8988T (cell line): ENCODE measurements at places on chromosomes 7 and 10.

GRCh38 chr7:151249034-151249731 is 689 bp upstream of the SMARCD3 start:
- DNase-seq = peak; percentile 86

- no peak for DNase-seq
Observed at GRCh38 chr10:6607182-6607581, 27.1 kb upstream of the PRKCQ start.

DNA sequence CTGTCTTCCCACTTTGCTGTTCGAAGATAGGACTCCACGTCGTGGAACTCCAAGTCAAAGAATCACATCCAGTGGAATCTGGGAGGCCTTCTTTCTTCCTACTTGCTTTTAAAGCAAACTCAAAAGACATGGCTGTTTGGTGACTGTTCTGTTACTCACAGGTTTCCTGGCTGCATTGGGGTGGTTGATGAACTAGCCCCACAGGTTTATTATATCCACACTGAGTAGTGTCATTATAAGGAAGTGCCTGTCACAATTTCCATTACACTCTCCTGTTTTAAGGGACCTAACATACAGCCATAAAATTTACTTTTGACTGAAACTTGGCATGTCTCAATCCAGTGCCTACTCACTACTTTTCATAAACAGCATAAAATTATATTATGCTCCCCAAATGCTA is 287.3 kb upstream of the SP4 start:
- no peak for DNase-seq

GRCh38 chr7:22252016-22252415 is 104.9 kb downstream of the RAPGEF5 start:
- DNase-seq = no peak

DNA sequence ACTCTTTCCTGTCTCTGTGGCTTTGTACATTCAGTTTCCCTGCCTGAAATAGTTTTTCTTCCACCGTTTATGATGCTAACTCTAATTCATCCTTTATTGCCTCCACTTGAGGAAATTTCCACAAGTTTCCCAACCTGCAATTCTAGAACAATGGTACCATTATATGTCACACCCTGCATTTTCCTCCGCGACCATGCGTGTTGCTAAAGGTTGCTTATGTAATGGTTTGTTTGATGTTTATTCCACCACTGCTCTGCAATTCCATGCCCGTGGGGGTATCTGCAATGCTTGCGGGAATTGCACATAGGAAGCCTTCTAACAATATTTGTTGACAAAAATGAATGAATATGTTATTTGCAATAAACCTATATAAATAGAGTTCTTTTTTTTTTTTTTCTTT is 69.5 kb upstream of the ST8SIA6 start:
- no peak for DNase-seq

GRCh38 chr7:113752289-113752688 is 166.5 kb downstream of the PPP1R3A start:
- DNase-seq = no peak

- no peak for DNase-seq
Observed at GRCh38 chr10:79133416-79133815, 64.7 kb downstream of the ZMIZ1 start.

DNA sequence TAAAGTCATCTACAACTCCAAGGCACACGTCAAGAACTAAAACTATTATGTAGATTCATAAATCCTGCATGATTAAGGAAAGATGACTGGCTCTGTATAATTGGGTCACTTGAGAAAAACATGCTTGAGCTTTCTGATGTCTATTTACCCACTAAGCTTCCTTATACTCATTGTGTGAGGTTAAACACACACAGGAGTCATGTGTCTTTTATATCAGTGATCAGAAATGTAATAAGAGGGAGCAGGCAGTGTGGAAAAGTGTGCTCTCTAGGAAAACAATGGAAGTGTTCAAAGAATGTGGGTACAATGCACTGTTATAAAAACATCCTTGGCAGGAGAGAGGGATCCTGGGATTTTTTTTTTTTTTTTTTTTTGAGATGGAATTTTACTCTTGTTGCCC is 108.6 kb upstream of the ARID5B start:
- DNase-seq = no peak

DNA sequence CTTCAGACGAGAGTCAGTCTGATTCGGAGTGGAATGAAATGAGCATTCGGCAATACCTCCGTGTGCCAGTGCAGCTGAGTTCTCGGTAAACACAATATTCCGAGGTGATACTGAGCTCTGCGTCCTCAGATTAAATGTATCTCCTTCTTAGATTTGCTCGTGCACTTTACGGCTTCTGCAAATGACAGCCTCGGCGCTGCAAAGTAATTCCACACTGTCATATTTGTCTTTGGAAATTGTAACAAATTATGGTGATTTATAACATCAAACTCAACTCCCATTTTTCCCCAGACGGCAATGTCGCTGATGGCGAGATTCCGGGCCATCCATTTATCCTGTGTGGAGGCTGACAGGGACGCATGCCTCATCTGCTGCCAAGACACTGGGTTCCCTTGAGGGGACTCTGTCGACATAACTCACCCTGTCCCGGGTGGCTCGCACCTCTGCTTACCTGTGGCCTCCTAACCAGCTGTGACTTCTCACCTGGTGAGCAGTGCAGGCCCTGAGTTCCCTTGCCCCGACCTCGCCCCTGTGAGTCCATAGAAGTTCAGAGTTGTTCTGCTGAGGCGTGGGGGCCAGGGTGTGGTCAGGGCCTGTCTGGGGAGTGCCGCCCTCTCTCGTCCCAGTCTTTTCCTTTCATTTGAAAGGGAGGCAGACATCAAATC is 201.9 kb downstream of the ADARB2 start:
- DNase-seq = no peak

- DNase-seq = no peak
Observed at GRCh38 chr7:39130274-39130673, 152.6 kb downstream of the POU6F2 start.

DNA sequence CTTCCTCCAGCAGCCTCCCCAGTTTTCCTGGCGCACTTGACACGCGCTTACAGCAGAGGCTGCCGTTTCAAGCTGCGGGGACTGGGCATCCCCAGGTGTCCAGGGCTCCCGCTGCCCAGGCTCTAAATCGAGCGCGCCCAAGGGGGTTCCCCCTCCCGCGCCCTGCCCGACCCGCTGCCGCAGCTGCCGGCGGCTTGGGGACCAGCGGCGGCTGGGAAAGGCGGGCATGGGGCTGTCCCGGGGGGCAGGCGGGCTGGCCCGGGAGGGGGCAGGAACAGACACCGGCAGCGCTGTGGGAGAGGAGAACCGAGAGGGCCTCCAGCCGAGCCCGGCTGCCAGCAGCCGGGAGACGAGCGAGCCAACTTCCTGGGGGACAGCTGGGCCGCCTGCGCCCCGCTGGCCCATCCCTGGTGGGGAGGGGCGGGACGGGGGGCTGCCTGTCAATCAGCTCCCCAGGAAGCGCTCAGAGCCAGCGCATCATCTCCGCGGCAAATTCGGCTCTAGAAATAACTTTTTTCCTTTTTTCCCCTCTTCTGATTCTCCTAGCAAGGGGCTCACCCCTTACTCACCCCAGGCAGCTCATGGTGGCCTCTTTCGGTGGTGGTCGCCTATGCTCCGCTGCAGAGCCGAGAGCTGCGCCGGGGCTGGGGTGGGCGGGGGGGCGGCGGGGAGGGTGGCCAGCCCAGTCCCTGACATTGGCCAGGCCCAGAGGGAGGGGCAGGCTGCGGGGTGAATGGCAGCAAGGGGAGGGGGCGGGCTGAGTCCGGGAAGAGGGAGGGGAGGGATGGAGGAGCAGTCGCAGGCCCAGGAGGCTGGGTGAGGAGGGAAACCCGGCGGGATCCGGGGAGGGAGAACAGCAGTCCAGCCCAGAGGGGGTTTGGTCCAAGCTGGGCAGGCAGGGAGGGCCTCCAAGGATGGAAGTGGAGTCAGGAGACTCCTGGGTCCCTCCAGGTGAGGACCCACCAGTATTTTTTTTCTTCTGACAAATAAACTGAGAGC is 14.7 kb downstream of the GRID2IP start:
- no peak for DNase-seq

GRCh38 chr7:95845007-95845406 is 72.7 kb downstream of the DYNC1I1 start:
- no peak for DNase-seq

GRCh38 chr7:29193316-29194205 is 1.0 kb upstream of the CHN2 start:
- DNase-seq = no peak

DNA sequence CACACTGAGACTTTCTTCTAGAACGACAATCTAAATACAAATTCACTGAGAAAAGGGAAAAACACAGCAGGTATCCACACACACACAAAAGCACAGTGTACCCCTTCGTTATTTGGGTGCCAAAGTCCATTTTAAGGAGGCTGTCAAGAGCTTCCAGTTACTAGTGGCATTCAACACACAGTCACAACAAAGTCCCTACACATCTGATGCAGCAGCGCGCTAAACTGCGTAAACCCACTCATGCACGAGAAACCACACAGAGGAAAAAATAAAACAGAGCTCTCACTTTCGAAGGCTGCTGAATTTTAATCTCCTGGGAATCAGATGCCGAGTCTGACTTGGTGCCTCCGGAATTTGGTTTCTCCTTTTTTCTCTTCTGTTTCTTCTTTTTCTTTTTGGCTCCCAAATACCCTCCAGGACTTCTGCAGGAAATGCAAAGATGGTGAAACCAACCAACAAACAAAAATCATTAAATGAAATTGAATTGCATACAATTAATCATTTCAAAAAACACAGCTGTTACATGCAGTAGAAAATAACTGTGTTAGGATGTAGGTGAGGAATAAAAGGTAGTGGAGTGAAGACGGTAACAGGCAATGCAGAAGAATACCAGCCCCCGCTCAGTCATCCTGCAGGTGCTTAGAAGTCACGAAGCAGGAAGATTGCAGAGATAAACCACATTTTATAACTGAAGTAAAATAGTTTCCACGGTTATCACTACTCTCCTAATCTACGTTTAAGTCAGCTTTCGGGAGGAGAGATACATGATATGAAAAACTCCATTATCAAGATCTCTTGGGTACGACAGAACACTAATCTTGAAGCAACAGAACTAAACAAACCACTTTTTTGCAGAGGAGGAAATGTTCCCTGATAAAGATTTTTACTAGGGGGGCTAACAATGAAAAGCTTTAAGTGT is 27.1 kb downstream of the NMT2 start:
- no peak for DNase-seq

DNA sequence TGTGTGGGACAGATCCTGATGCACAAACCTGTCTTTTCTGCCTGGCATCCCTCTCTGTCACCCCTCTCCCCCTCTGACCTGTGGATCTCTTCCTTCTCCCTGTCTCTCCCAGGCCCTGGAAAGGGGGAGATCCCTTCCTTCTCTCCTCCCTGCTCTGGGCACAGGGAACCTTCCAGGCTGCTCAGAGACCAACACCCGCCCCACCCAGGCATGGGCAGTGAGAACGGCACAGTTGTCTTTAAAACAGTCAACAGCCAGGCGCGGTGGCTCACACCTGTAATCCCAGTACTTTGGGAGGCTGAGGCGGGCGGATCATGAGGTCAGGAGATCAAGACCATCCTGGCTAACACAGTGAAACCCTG is 34.7 kb downstream of the KCNH2 start:
- DNase-seq = no peak

DNA sequence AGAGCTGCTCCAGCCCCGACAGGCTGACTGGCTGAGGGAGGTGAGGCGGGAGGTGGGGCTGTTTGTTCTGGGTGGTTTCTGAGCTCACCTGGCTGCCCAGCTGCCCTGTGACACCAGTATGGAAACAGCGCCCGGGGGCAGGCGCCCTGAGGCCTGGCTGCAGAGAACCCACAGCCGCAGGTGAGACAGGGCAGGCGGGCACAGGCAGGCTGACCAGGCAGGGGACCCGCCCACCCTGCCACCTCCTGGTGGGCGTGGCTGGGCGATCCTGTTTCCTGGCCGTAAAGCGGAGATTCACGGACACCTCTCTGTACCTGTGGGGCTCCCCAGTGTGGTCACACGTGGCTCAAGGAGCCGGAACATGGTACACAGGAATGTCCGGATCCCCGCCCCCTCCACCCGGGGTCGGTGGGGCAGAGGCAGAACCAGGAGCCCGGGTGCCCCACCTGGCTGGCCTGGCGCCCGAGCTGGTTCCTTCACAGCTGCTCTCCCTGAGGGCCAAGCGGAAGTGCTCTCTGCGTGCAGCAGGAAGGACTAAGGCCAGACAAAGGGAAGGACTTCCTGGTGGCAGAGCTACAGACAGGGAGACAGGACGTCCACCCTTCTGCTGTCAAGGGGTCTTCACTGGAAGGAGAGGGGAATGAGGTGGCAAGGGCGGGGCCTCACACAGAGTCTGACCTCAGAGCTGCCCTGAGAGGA is 3.9 kb downstream of the MICALL2 start:
- DNase-seq = no peak

DNA sequence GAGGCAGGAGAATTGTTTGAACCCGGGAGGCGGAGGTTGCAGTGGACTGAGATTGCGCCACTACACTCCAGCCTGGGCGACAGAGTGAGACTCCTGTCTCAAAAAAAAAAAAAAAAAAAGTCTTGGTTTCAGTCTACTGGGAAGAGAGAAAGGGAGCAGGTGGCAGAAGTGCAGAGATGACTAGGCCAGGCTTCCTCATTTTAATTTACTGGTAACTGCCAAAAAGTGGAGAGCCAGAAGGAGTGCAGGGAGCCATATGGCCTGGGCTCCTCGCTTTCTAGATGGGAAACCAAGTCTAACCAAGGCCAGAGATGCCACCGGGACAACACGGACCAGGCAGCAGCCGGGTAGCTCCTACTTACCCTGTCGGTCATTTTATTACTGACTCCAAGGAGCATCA is 12.2 kb downstream of the SEPHS1 start:
- no peak for DNase-seq

- DNase-seq = no peak
Observed at GRCh38 chr10:43354879-43355380, 16.5 kb upstream of the FXYD4 start.

GRCh38 chr7:55105952-55106351 is 87.1 kb downstream of the EGFR start:
- no peak for DNase-seq

- DNase-seq = no peak
Observed at GRCh38 chr7:140165422-140165821, 11.4 kb downstream of the KDM7A start.

DNA sequence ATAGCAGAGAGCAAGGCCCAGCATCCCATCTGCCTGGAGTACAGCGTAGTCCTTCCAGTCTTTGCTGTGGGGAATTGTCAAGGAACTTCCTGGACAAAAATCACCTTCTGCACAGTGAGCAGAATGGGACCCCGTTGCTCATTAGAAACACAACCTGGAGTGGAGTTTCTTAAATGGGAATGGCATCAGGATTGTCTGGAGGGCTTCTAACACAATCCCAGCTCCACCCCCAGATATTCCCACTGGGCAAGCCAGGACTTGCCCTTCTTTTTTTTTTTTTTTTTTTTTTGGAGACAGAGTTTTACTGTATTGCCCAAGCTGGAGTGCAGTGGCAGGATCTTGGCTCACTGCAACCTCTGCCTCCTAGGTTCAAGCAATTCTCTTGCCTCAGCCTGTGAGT is 356.4 kb downstream of the GALNT17 start:
- no peak for DNase-seq

GRCh38 chr7:107854989-107855388 is 36.0 kb upstream of the DLD start:
- DNase-seq = no peak
